Naive thymus-derived CD4-positive, alpha-beta T cell (primary cell): ENCODE measurements at places on chromosomes 7 and 10. TPM values are rescaled to one million over a fixed set of nuclear protein-coding genes. Genes with fewer than 3 reads are reported as not detected.

DNA sequence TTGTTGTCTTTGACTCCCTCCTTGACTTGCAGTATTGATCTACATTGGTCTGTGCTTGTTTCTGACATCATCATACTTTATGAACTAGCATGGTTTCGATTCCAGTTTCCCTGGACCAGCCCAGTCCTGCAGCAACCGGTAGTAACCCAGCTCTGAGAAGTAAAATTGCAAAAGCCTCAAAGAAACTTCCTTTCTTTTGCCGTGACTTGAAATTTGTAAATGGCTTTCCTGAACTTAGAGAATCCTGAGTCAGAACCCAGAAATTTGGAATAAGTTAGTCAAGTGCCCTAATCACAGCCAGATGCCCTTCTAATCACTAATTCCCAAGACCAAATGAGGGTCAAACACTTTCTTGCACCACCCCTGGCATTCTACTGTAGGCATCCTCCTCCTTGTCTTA, 15.0 kb downstream of the TAS2R60 start:
- no peak overlapping the region for H3K27ac ChIP-seq
- H3K27me3 ChIP-seq, result no peaks in the 10 kb centered on the region
- H3K4me3 ChIP-seq, result no peak overlapping the region
- H3K4me1 ChIP-seq, result no peaks in the 10 kb centered on the region
- no peak for DNase-seq
- no peaks in the 10 kb centered on the region for H3K36me3 ChIP-seq

GRCh38 chr7:100120733-100121036, 1.3 kb downstream of the CNPY4 start:
- DNase-seq, result no peak
- no peaks in the 10 kb centered on the region for H3K27me3 ChIP-seq
- peaks cover 26% of the 10 kb centered on the region for H3K4me1 ChIP-seq
- peak overlapping the region; percentile 100 for H3K4me3 ChIP-seq
- peak overlapping the region; percentile 88 for H3K27ac ChIP-seq
- H3K36me3 ChIP-seq, result no peaks in the 10 kb centered on the region

- no peak for DNase-seq
- peaks cover 16% of the 10 kb centered on the region for H3K4me1 ChIP-seq
- H3K27me3 ChIP-seq, result no peaks in the 10 kb centered on the region
- no peak overlapping the region for H3K4me3 ChIP-seq
These were observed 3.2 kb upstream of the NRBF2 start for GRCh38 chr10:63129888-63130287.

The GNGT1 gene
- not detected for polyA plus RNA-seq

The SAMD8 gene
- 4.5 TPM for polyA plus RNA-seq
